ENCODE measurements at places on chromosomes 6 and 20.
A peak's percentile ranks its signal among the peaks of the same experiment; 100 is the strongest.

- H3K4me3 ChIP-seq = peak overlapping the region; percentile 98
- no peaks in the 10 kb centered on the region for H3K27me3 ChIP-seq
- DNase-seq = no peak
- H3K27ac ChIP-seq = peak overlapping the region; percentile 99
These were observed 68.1 kb downstream of the HFE start for GRCh38 chr6:26155061-26155930.

DNA sequence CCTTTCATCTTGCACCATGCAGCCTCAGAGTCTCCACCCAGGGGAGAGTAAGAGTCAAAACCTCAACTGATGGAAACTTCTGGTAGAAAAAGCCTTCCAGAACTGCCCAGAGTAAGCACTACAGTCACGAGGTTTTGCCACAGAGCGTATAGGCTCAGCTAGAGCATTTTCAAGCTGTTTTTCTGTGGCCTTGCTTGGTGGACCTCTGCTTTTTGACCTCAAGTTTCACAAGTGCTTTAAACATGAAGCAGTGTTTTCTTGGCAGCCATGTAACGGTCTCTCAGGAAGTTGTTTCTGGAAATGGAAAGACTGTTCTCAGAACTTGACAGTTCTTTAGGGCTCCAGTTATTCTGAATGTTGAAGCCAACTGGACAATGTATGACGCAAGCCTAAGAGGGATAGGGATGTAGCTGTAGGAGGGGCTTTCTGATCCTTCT is 146.5 kb downstream of the ZDHHC14 start:
- peak; percentile 25 for DNase-seq
- peaks cover 34% of the 10 kb centered on the region for H3K4me1 ChIP-seq
- no peak overlapping the region for H3K4me3 ChIP-seq
- H3K36me3 ChIP-seq = no peaks in the 10 kb centered on the region

- no peaks in the 10 kb centered on the region for H3K36me3 ChIP-seq
- no peak for DNase-seq
- no peak overlapping the region for H3K4me3 ChIP-seq
- no peaks in the 10 kb centered on the region for H3K4me1 ChIP-seq
These were observed 21.5 kb downstream of the TUBB2B start for GRCh38 chr6:3205913-3206312.

- peaks cover 88% of the 10 kb centered on the region for H3K4me1 ChIP-seq
- no peak for DNase-seq
- no peaks in the 10 kb centered on the region for H3K27me3 ChIP-seq
- H3K27ac ChIP-seq = peak overlapping the region; percentile 93
- H3K36me3 ChIP-seq = no peaks in the 10 kb centered on the region
- H3K4me3 ChIP-seq = no peak overlapping the region
These were observed 36.2 kb upstream of the HBS1L start for GRCh38 chr6:135090819-135091218.

DNA sequence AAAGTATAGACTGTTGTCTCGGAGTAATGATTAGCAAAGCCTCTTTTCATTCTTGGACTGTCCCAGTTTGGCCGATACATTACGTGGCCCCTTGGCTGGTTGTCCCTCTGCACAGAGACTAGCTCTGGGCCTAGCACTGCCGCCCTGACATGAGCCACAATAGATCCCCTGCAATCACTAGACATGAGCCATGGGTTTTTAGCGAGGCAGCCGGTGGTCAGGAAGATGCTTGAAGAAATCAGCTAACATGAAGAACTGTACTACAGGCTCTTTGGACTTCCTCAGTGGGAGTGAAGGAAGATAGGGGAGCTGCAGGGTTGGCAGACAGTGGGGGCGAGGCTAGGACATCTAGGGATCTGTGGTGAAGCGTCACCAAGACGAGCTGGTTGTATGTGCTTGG is 11.0 kb downstream of the DUSP22 start:
- H3K36me3 ChIP-seq = peaks cover 9% of the 10 kb centered on the region
- H3K27ac ChIP-seq = no peak overlapping the region
- DNase-seq = peak; percentile 43
- peaks cover 5% of the 10 kb centered on the region for H3K4me1 ChIP-seq
- no peaks in the 10 kb centered on the region for H3K27me3 ChIP-seq
- H3K4me3 ChIP-seq = no peak overlapping the region

GRCh38 chr6:16420337-16420714 is 181.9 kb downstream of the GMPR start:
- peaks cover 2% of the 10 kb centered on the region for H3K36me3 ChIP-seq
- no peaks in the 10 kb centered on the region for H3K27me3 ChIP-seq
- peak overlapping the region; percentile 95 for H3K27ac ChIP-seq
- DNase-seq = no peak

GRCh38 chr6:42978839-42979522 is at the start of gene PEX6:
PEX6 (minus strand) TSS chr6:42979181; CDS start chr6:42979150, 31 bp downstream.
- H3K27ac ChIP-seq = peak within 1 kb of the TSS; percentile 99
- peaks cover under 1% of the 10 kb centered on the region for H3K36me3 ChIP-seq
- DNase-seq = peak; percentile 88
- H3K4me1 ChIP-seq = peaks cover 16% of the 10 kb centered on the region

GRCh38 chr6:157058574-157058973 is 264.7 kb downstream of the TMEM242 start:
- H3K27ac ChIP-seq = no peak overlapping the region
- H3K4me3 ChIP-seq = no peak overlapping the region
- peaks cover 47% of the 10 kb centered on the region for H3K4me1 ChIP-seq
- H3K27me3 ChIP-seq = no peaks in the 10 kb centered on the region
- H3K36me3 ChIP-seq = no peaks in the 10 kb centered on the region

DNA sequence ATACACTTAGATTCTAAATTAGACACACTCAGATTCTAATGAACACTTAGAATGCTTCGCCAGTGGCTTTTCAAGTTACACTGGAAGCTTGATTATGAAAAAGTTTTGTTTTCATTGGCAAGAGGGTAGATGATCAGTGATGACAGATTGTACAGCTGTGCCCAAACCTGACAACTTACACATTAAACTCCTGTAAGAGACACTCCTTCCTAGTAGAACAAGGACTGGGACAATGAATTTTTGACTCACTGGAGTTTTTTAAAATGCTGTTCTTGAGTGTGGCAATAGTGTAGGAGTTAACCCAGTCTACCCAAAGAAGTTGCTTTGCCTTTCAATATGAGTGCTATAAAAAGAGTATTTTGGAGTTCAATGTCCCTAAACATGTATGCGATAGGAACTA is 140.8 kb downstream of the SLC16A10 start:
- no peak overlapping the region for H3K27ac ChIP-seq
- no peaks in the 10 kb centered on the region for H3K27me3 ChIP-seq
- DNase-seq = no peak
- peaks cover 8% of the 10 kb centered on the region for H3K36me3 ChIP-seq

- H3K4me3 ChIP-seq = no peak overlapping the region
- no peaks in the 10 kb centered on the region for H3K27me3 ChIP-seq
- peaks cover 35% of the 10 kb centered on the region for H3K4me1 ChIP-seq
- DNase-seq = no peak
These were observed 45.2 kb downstream of the NUDT3 start for GRCh38 chr6:34347303-34347702.

- H3K27me3 ChIP-seq = no peaks in the 10 kb centered on the region
- H3K27ac ChIP-seq = no peak overlapping the region
- no peaks in the 10 kb centered on the region for H3K4me1 ChIP-seq
- H3K36me3 ChIP-seq = no peaks in the 10 kb centered on the region
These were observed 41.2 kb downstream of the LRFN2 start for GRCh38 chr6:40545954-40546353.

GRCh38 chr6:124441450-124441849 is 520.8 kb upstream of the RNF217 start:
- H3K4me1 ChIP-seq = no peaks in the 10 kb centered on the region
- DNase-seq = no peak
- H3K27ac ChIP-seq = no peak overlapping the region
- no peaks in the 10 kb centered on the region for H3K27me3 ChIP-seq

DNA sequence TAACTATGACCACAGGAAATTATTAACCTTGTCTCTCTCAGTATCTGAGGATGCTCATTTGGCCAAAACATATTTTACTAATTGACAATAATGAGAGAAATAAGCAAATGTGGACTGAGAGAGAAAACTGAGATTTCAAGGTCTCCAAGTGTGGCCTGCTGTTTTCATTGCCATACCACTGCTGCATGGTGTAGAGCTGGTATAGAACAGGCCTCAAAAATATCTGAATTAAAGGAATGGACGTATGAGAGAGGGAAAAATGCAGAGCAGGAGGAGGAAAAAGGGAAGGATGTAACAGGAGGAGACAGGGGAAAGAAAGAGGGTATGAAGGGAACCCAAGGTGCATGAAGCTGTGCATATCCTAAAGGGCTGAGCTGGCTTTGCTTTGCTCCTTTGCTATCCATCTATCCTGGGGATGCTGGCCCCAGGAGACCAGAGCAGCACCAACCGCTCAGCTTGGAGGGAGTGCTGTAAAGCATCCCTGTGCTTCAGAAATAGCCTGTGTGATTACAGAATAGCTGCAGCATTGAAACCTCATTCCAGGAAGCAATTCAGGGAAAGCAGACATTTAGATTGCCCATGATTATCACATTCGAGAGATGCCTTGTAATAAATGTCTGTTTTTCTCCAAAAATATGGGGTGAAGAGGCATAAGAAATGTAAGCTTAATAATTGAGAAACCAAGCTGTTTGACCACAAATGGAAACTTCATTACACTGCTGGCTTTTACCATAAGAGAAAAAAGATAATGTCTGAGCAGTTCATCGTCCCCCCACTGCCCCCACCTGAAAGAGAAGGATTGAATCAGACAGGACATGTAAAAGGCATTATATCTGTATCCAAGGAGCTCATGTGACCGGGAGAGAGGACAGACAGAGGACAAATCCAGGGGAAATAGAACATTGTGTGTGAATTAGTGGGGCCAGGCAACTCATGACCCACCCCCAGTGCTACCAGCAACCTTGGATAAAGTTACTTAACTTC is 80.6 kb downstream of the F13A1 start:
- H3K4me1 ChIP-seq = no peaks in the 10 kb centered on the region
- no peaks in the 10 kb centered on the region for H3K36me3 ChIP-seq
- no peak overlapping the region for H3K27ac ChIP-seq
- no peak overlapping the region for H3K4me3 ChIP-seq

- H3K36me3 ChIP-seq = peaks cover 5% of the 10 kb centered on the region
- H3K4me1 ChIP-seq = peaks cover 2% of the 10 kb centered on the region
- H3K27ac ChIP-seq = no peak overlapping the region
- DNase-seq = no peak
- H3K4me3 ChIP-seq = no peak overlapping the region
- no peaks in the 10 kb centered on the region for H3K27me3 ChIP-seq
These were observed 347.7 kb downstream of the BCKDHB start for GRCh38 chr6:80454197-80454596.

DNA sequence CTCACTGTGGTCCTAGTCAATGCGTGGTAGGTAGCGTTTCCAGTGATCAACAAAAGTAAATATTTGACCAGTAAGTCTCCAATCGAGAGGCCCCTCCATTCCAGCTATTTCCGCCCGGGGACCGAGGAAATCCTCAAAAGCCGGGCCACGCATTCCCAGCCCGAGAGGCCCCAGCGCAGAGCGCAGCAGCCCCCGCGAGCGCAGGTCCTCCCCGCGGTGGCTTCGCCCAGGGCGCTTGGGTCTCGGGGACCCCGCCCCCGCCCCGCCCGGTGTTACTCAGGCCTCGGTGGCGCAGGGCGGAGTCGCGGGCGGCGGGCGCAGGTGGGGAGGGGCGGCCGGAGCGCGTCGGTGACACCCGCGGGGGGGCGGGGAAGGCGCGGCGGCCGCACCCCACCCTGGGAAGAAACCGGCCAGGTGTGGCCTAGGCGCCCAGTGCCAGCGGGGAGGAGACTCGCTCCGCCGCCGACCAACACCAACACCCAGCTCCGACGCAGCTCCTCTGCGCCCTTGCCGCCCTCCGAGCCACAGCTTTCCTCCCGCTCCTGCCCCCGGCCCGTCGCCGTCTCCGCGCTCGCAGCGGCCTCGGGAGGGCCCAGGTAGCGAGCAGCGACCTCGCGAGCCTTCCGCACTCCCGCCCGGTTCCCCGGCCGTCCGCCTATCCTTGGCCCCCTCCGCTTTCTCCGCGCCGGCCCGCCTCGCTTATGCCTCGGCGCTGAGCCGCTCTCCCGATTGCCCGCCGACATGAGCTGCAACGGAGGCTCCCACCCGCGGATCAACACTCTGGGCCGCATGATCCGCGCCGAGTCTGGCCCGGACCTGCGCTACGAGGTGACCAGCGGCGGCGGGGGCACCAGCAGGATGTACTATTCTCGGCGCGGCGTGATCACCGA is at the start of gene DSP:
Gene DSP (plus strand): TSS at position 497 of the 890 bp plus-strand sequence. CDS start 245 bp downstream, at position 742.
- H3K27ac ChIP-seq = no peak within 1 kb of the TSS
- peaks cover 12% of the 10 kb centered on the region for H3K4me1 ChIP-seq
- no peaks in the 10 kb centered on the region for H3K36me3 ChIP-seq
- DNase-seq = no peak
- peaks cover 50% of the 10 kb centered on the region for H3K27me3 ChIP-seq

GRCh38 chr6:128389820-128390534 is 130.4 kb downstream of the PTPRK start:
- no peak overlapping the region for H3K27ac ChIP-seq
- H3K27me3 ChIP-seq = no peaks in the 10 kb centered on the region
- H3K36me3 ChIP-seq = peaks cover 3% of the 10 kb centered on the region
- H3K4me3 ChIP-seq = no peak overlapping the region
- H3K4me1 ChIP-seq = no peaks in the 10 kb centered on the region

- peaks cover 44% of the 10 kb centered on the region for H3K4me1 ChIP-seq
- H3K27me3 ChIP-seq = no peaks in the 10 kb centered on the region
- no peaks in the 10 kb centered on the region for H3K36me3 ChIP-seq
- peak overlapping the region; percentile 93 for H3K4me3 ChIP-seq
These were observed 760 bp upstream of the IBTK start for GRCh38 chr6:82248273-82248735.

- peaks cover 43% of the 10 kb centered on the region for H3K4me1 ChIP-seq
- DNase-seq = no peak
- H3K36me3 ChIP-seq = peaks cover 12% of the 10 kb centered on the region
- H3K27ac ChIP-seq = peak within 1 kb of the TSS; percentile 91
These were observed at the start of gene GMEB2 for GRCh38 chr20:63626424-63627128. GMEB2 (minus strand) TSS chr20:63627101; CDS start chr20:63619397, 7,704 bp downstream.

DNA sequence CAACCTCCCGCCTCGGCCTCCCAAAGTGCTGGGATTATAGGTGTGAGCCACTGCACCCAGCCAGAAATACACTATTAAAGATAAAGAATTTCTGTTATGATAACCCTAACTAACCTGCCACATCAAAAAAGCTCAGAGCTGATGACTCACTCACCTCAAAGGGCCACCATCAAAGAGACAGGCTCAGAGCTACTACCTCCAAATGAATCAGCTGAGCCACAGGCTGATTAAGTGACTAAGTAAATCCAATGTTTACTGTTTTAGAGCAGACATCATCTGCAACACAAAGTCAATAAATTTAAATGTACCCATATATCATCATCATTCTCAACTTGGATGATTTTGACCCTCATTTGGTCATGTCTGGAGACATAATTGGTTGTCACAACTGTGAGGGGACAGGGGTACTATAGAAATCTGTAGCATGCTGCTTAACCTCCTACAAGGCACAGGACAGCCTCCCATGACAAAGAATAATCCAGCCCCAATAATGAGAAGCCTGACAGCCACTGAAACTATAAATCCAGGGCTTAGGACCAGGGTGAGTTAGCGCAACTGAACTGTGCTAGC is 106.5 kb downstream of the ATP9A start:
- H3K4me3 ChIP-seq = no peak overlapping the region
- DNase-seq = no peak
- H3K27me3 ChIP-seq = no peaks in the 10 kb centered on the region
- H3K27ac ChIP-seq = no peak overlapping the region
